ENCODE measurements at places on chromosomes 16 and 17.
A peak's percentile ranks its signal among the peaks of the same experiment; 100 is the strongest.

- DNase-seq = no peak
Measured at GRCh38 chr17:57587193-57587969, 157.7 kb downstream of the CCDC182 start.

DNA sequence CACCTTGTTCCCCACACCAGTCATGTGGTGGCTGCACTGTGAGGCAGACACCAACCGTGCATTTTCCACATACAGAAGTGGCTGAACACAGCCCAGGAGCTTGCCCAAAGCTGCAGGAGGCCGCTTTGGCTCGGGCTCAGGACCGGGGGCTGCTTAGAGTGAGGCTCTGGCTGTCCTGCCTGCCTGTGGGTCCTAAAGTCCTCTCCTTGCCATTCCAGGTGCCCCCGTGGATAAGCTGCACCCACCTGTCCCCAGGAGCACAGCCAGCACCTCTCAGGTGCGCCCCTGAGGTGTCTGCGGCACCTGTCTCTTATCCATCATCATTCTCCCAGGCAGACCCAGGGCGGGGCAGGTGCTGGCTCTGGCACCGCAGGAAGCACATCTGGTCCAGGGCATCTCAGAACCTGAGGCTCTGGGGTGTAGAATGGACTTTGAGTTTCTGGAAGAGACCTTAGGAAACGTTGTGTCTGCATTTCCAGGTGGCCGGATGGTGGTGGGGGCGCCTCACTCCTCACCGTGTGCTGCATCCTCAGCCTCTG lies 180.5 kb upstream of the ZNF469 start:
- DNase-seq = no peak

- DNase-seq = no peak
Measured at GRCh38 chr16:444027-444426, 18.6 kb downstream of the RAB11FIP3 start.

GRCh38 chr17:44909681-44910144 lies 5.6 kb downstream of the GFAP start:
- no peak for DNase-seq

GRCh38 chr17:1109606-1110540 lies 69.9 kb downstream of the ABR start:
- no peak for DNase-seq

GRCh38 chr17:30831663-30832437 lies at the start of gene ATAD5:
Gene ATAD5, plus strand, starts transcription at chr17:30831966. Its CDS starts 382 bp downstream, at chr17:30832348.
- DNase-seq = peak; percentile 95

DNA sequence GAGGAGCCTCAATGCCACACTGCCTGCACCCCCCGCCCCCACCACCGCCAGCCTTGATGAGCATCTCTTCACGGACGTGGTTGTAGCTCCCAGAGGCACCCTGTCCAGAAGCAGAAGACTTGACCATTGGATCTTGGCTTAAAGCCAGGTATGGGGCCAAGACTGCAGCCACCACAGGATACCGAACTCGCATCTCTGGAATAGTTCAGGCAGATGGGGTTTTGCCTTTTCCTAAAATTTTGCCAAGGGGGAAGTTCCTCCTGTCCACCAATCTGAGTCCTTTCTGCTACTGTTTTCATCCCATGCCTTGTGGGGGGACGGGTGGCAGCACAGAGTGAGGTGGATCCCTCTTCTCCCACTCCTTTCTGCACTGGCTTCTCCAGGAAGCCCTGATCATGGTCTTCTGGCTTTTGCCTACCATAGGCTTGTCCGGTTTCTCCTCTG lies 939 bp downstream of the CORO6 start:
- no peak for DNase-seq

DNA sequence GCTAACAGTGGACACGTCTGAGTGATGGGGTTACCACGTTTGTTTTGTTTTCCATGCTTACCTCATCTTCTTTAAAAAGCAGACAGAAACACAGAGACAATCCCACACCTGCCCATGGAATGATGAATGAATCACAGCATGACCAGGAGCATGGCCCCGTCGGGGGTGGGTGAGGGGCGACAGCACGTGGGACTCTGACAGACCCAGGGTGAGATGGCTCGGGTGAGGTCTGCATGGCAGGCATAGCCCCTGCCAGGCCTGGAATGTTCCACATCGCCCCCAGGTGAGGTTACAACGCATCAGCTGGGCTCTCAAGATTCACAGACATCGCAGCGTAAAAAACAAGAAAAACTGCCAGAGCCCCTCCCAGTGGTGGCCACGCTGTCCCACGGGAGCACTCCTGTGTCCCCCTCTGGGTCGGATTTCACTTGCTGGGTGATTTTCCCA lies 18.1 kb downstream of the SLC7A5 start:
- no peak for DNase-seq

DNA sequence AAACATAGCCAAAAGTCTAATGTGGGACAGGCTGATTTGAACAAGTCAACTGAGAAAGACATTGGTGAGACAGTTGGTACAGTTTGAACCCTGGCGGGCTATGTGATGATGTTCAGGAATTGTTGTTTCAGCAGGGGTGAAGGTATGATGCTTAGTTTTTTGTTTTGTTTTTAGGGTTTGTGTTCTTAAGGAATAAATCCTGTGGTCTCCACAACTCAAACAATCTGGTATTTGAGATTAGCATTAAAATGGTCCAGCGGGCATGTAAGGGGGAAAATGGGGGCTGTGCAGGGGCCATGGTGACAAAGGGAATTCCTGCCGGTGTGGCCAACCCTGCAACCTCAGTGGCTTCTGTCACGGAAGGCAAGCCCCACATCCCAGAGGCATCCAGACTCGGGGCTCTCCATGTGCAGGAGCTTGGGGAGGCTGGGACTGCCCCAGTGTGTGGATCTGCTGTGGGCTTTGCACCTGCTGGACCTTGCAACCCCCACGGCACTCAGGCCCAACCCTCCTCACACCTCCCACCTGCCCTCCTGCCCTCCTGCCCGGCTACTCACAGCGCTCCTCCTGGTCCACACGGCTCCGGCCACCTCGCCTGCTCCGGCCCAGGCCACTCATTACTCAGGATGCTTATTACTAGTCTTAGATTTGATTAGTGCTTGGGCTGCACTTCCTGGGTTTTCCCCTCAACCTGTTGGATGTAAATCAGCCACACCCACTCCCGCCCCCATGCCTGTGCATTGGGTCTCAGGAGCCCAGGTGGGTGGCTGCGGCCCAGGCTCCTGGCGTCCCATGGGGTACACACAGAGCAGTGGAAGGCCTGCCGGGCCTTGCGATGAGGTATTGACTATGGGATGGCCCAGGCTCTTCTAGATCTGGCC lies at the start of gene TNFRSF13B:
TSS of gene TNFRSF13B (minus strand) at position 661 of the 881 bp plus-strand sequence. CDS start at position 618, 43 bp downstream.
- DNase-seq = no peak

DNA sequence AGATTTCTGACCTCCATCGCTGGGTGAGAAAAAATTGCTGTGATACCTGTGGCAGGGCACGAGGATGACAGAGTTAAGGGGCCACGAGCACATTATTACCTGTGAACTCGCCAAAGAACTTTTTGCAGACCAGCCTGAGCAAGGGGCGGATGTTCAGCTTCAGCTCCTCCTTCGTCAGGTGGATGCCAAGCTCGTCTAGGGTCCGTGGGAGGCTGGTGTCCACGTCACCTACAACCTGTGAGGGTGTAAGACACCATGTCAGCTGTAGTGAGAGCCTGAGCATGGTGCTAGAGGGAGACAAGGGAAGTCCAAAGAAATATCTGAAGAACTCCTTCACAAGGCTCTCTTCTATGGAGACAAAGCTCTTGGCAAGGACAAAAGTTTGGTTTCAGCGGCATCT lies 17.1 kb downstream of the HIGD1B start:
- DNase-seq = no peak

DNA sequence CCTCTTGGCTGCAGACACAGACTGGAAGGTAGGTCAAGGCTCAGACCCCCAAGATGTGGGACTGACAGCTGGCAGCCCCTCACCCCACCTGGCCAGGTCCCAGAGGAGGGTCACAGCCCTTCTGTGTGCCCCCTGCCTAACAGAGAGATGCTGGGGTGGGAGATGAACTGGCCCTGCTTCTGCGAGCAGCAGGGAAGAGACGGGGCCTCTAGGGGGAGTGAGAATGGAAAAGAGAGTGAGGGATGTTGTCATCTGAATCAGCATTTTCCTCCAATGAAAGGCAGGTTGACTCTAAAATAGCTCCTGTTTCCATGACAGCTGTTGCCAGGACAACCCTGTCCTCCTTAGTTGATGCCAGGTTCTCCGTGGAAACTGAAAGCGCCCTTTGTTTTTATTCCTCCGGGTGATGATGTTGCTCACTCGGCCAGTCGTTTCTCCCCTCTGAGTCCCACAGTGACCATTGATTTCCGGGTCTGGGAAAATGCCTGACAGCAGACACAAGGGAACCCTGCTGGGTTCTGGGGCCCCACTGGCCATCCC lies 4.9 kb upstream of the NDRG4 start:
- DNase-seq = peak; percentile 95

- DNase-seq = no peak
Measured at GRCh38 chr17:59037960-59038359, 68.7 kb downstream of the TRIM37 start.

- no peak for DNase-seq
Measured at GRCh38 chr17:56325313-56326000, 172.2 kb downstream of the ANKFN1 start.

GRCh38 chr17:39244600-39245570 lies 19.1 kb upstream of the STAC2 start:
- DNase-seq = peak; percentile 94

- DNase-seq = no peak
Measured at GRCh38 chr17:42676424-42677011, at the start of gene PLEKHH3. Gene PLEKHH3, minus strand, starts transcription at chr17:42676994. Its CDS starts 431 bp downstream, at chr17:42676563.

DNA sequence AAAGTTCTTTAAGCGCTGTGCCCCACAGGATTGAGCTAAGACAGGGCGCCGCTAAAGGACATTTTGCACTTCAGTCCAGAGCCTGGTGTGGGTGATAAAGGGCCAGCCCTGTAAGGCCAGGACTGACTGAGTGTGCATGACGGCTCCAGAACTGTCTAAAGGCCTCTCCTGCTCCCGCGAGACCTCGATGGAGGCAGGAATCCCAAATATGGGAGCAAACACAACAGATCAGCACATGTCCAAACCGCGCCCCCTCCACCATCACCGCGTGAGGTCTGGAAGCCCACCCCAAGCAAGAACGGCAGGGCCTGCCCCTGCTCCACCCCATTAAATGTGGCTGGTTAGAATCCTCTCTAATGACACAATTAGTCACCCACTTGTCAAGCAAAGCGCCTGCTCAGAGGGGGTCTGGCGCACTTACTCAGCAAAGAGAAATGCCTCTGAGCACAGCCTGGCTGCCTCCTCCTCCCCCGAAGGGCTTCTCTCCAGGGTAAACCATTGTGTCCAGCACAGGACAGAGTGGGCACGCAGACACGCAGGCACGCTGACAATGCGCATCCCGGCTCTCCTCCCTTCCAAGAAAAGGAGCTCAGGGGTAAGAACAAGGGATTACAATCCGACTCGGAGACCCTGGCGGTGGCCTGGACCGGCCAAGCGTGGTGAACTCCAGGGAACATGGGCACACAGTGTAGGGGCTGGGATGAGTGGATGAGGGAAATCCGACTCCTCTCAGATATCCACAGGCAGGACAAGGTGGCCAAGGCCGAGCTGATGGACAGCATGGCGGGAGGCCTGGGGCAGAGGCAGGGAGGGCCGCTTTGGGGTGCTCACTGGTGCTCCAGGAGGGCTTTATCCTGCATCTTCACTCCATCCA lies 1.5 kb downstream of the MXRA7 start:
- DNase-seq = peak; percentile 94

DNA sequence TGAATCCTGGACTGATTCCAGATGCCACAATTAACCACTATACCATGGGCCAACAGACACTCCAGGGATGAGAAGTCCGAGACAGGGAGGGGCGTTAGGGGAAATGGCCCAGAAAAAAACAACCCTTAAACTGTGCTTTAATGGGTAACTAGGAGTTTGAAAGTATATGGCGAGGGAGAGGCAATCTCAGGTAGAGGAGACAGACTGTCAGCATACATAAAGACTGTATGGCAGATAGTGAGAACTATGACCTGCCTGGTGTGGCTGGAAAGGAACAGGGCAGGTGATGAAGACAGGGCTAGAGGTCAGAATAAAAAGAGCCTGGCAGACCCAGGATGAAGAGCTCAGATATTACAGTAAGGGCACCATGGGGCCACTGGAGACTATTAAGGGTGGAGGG lies 8.1 kb downstream of the ZZEF1 start:
- DNase-seq = no peak

- DNase-seq = no peak
Measured at GRCh38 chr16:85323961-85324253, 211.6 kb upstream of the CIBAR2 start.

- no peak for DNase-seq
Measured at GRCh38 chr17:50375858-50376538, 3.0 kb downstream of the EME1 start.

GRCh38 chr17:52537421-52537820 lies 378.9 kb upstream of the CA10 start:
- DNase-seq = no peak

GRCh38 chr16:54477714-54478113 lies 191.1 kb upstream of the IRX3 start:
- DNase-seq = no peak

GRCh38 chr17:5526821-5527598 lies 40.6 kb downstream of the MIS12 start:
- DNase-seq = no peak

- DNase-seq = no peak
Measured at GRCh38 chr17:80395402-80396151, 19.4 kb upstream of the ENDOV start.

GRCh38 chr17:14203388-14203787 lies 33.3 kb downstream of the CDRT15 start:
- DNase-seq = no peak

DNA sequence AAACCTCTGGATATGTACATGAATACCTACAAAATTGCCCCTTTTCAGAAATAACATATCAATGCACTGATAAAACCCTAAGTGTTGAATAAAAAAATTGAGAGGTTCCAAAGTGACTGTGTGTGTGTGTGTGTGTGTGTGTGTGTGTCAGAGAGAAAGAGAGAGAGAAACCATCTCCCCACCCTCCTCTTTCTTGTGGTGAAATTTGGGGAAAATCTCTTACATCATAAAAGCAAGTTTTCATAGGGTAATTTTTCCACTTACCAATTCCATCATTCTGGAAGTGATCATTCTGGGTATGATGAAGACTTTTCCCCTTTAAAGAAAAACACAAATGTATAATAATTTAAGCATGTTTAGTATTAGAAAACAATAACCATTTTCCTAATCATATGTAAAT lies 79.3 kb downstream of the CACNG1 start:
- no peak for DNase-seq

DNA sequence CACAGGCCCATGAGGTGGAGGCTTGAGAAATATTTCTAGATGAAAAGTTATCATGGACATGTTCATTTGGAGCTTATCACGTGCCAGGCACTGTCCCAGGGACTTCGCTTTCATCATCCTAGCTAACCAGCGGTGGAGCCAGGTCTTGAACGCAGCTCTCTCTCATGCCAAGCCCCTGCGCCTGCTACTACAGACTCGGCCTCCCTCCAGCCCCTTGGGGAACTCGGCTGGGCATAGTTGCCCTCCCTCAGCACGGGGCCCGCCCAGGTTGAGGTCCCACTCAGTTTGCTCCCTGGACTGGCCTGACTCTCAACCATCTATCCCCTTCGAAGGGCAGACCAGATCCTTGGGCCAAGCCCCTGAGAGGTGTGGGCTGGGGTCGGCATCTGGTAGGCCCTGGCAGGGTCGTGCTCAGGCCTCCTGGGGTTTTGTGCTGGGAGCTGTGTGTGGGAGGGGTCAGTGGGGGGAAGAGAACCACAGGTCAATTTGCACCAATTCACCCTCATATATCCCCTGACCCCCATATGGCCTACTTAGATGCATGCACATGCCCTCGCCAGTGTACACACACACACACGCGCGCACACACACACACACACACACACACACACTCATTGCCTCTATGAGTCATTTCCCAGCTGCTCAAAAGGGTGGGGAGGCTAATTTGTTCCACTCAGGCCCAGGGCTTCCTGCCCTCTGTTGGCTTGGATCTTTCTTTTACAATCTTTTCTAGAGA lies 12.1 kb upstream of the SCN4A start:
- peak; percentile 35 for DNase-seq
